ENCODE measurements at places on chromosomes 12 and 14.
A peak's percentile ranks its signal among the peaks of the same experiment; 100 is the strongest.

DNA sequence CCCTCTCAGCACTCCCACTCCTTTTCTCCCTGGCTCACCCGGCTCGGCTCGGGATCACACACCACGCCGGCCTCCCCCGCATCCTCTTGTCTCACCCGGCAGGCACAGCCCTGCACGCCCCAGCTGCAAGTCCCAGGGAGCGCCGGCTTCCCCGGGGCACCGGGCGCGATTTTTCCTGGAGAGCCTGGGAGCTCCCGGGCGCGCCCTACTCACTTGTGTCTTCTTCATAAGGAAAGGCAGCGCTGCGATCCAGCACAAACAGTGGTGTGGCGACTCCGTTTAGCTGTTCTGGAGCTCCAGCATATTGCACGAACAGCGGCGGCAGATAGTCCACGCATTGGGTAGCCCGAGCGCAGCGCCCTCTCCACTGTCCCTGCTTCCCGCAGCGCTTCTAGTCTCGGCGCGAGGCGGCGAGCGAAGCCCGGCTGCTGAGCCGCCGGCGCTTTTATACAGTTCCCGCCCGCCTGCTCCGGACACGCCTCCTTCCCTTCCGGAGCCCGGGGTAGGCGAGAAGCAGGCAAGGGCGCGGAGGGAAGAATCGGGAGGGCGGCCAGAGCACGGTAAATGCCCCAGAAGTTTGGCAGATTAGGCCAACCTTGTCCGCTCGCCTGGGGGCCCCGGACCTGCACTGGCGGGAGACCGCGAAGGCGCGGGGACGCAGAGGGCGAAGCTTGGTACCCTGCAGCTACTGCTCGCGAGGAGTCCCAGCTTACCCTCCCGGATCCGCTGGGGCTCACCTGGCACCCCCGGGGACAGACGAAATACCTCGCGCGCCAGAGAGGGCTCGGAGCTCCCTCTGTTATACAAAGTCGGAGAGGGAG, at the start of gene KITLG:
Gene KITLG (minus strand): TSS at position 421 of the 821 bp plus-strand sequence. CDS start 193 bp downstream, at position 228.
- DNase-seq: peak; percentile 37

DNA sequence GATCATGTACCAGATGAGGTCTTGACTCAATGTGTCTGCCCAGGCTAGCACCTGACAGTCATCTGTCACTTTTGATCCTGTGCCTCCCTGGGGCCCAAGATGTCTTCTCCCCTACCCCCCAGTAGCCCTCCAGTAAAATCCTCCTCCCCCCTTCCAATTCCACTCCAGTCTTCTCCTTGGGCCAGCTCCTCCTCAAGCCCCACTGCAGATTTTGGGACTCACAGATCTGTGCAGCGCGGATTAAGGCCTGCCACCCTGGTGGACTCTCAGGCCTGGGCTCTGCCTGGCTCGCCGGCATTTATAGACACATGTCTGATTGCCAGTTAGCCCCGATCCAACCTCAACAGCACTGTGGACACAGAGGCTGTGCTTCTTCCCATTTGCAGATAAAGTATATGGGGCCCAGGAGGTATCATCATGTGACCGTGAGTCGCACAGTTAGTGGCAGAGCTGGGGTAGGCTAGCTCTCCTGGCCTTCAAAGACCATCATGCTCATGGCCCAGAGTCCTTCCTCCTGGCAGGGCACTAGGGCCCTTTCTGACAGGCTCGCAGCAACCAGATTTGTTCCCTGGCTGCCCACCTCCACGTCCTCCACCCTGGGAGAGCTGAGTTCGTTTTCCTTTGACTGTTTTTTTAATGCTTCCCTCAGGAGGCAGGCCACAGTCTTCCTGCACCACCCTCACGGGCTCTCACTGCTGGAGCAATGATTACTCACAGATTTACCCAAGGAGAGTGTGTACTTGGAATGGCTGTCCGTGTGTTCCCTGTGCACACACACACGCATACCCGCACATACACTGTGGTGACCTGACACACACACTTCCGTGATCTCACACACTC, 98.3 kb upstream of the DIO3 start:
- no peak for DNase-seq

DNA sequence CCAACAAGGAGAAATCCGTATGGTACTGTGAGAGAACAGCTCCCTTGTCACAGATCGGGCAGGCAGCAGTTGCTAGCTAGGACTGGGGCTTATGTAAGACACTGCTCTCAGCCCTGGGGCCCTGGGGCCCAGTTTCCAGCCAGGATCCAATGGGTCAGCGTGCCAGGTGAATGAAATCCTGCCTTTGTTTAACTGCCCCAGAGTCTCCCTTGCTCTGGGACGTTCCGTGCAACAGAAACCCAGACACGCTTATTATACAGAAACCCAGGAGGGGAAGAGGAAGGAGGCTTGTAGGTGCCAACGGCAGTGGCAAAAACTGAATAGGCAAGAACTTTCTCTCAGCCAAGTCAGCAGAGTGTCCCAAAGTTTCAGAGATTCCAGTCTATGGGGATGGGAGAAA, 110.6 kb downstream of the DIO2 start:
- no peak for DNase-seq

DNA sequence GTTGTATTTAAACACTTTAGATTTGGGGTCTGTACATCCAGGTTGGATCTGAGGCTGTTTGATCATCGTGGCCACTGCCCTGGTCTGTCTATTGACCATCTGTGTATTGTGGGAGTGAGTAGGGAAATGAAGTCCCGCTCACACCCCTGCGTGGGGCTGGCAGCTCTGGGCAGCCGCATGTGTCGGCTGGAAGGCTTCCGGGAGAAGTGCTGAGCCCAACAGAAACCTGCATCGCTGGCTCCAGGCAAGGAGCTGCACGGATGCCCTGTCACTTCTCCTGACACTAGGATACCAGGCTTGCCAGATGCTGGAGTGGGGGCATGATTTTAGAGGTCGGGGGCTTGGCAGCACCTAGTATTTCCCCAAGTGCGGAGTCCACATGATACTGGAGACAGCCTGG, 93.6 kb downstream of the PHETA1 start:
- no peak for DNase-seq

DNA sequence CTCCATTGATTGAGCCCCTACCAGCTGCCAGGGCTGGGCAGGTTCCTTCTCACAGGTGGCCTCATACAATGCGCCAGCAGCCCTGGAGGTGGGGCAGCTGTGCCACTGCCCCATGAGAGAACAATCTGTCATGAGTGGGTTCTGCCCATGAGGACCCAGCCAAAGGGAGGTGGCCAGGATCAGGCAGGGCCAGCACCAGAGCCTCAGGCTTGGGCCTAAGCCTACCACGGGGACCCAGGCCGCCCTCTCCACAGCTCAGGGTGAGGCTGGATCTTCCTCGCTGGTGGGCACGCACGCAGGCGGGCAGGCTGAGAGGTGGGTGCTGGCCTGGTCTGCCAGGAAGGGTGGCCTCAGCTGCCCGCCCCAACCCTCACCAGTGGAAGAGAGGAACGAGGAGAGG, 110.7 kb downstream of the KIF26A start:
- no peak for DNase-seq

- no peak for DNase-seq
Observed at GRCh38 chr12:29043069-29043468, 106.0 kb upstream of the FAR2 start.

DNA sequence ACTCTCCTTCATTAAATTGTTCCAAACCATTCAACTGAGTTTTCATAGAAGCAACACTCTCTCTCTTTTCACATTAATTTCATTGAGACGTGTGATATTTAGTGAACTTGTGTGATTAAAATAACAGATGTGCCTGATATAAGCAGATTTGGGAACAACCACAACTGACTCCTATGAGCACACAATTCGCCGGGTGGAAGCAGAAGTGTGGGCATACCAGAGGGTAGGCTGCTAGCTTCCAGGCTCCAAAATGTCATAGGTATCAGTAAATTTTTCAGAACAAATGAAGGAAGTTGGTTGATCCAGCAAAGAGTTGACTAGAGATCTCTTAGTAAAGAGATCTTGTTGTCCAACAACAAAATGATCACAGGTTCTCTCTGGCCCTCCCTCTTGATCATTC, 429.7 kb downstream of the DPF3 start:
- DNase-seq: no peak

- DNase-seq: no peak
Observed at GRCh38 chr12:53325511-53326061, 4.2 kb upstream of the AAAS start.

GRCh38 chr12:128796439-128797118, 27.2 kb downstream of the SLC15A4 start:
- DNase-seq: no peak

GRCh38 chr14:39107591-39107996, 4.6 kb upstream of the SEC23A start:
- DNase-seq: no peak

DNA sequence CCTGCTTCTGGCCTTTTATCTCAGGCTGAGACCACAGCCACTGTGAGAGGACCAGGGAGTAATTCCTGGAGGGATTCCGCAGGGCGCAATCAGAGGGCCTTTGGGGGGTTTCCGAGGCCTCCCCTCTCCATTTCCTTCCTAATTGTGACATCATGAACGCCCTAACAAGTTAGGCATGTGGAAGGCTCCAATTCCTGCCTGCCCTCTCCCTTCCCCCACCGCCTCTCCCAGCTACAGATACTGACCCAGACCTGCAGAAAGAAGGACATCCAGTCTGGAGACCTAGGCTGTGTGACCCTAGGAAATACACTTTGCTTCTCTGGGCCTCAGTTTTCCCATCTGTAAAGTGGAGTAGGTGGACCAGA, 637.9 kb downstream of the MED13L start:
- DNase-seq: no peak
